A549 treated with CORT108297 at 1 μM for 4 hours (cell line): ENCODE measurements at places on chromosomes 2 and 18. TPM values are rescaled to one million over a fixed set of nuclear protein-coding genes. Genes with fewer than 3 reads are reported as not detected.

The FAHD2B gene
- total RNA-seq = 10.4 to 12.4 TPM (median 11.5 TPM) in 5 replicates

The NFU1 gene
- 44.6 to 50.5 TPM (median 46.2 TPM) in 5 replicates for total RNA-seq

The UPP2 gene
- not detected in 5 replicates for total RNA-seq

The SCYGR7 gene
- total RNA-seq = not detected in 5 replicates

The LYG1 gene
- total RNA-seq = 0.82 to 2.2 TPM (median 1.4 TPM) in 5 replicates

The PPP4R1 gene
- total RNA-seq = 39.7 to 42.5 TPM (median 40.0 TPM) in 5 replicates

The ANKMY1 gene
- total RNA-seq = 8.0 to 12.7 TPM (median 12.1 TPM) in 5 replicates

The PTH2R gene
- not detected in 5 replicates for total RNA-seq

The LIMS3 gene
- total RNA-seq = not detected in 5 replicates

The ASPRV1 gene
- total RNA-seq = 0.14 to 0.43 TPM (median 0.23 TPM) in 5 replicates

The ALK gene
- not detected in 5 replicates for total RNA-seq

The PIK3C3 gene
- total RNA-seq = 19.5 to 22.7 TPM (median 21.1 TPM) in 5 replicates

The KLHL29 gene
- total RNA-seq = 3.6 to 5.7 TPM (median 4.6 TPM) in 5 replicates

The ZNF892 gene
- 0.17 to 0.60 TPM (median 0.45 TPM) in 5 replicates for total RNA-seq

The RGPD4 gene
- total RNA-seq = 0.03 to 0.10 TPM (median 0.07 TPM) in 5 replicates

The PLEKHB2 gene
- total RNA-seq = 68.8 to 80.4 TPM (median 78.0 TPM) in 5 replicates

The DSG2 gene
- total RNA-seq = 42.8 to 70.7 TPM (median 58.8 TPM) in 5 replicates

The NEU2 gene
- not detected in 5 replicates for total RNA-seq

The DLX1 gene
- 2.7 to 4.0 TPM (median 3.5 TPM) in 5 replicates for total RNA-seq

The SNRPD1 gene
- total RNA-seq = 150 to 187 TPM (median 178 TPM) in 5 replicates

The DUSP2 gene
- 0.22 to 0.56 TPM (median 0.44 TPM) in 5 replicates for total RNA-seq

The PLEKHH2 gene
- total RNA-seq = 0.74 to 1.2 TPM (median 1.1 TPM) in 5 replicates

The MDH1B gene
- total RNA-seq = 1.3 to 2.3 TPM (median 1.6 TPM) in 5 replicates

The KRTCAP3 gene
- 0.17 to 0.76 TPM (median 0.62 TPM) in 5 replicates for total RNA-seq

The ABCG8 gene
- total RNA-seq = not detected in 5 replicates

The FZD7 gene
- total RNA-seq = 5.2 to 7.5 TPM (median 7.0 TPM) in 5 replicates

The CRYBA2 gene
- not detected in 5 replicates for total RNA-seq

The ABCB11 gene
- 0.01 to 0.02 TPM (median 0.02 TPM) in 5 replicates for total RNA-seq

The CYP26B1 gene
- total RNA-seq = 10.9 to 18.3 TPM (median 15.1 TPM) in 5 replicates

The SERPINB3 gene
- 0.06 to 0.17 TPM (median 0.08 TPM) in 5 replicates for total RNA-seq

The GREB1 gene
- 2.5 to 3.0 TPM (median 2.8 TPM) in 5 replicates for total RNA-seq

The SLC30A3 gene
- 2.4 to 4.1 TPM (median 3.9 TPM) in 5 replicates for total RNA-seq

The COL3A1 gene
- total RNA-seq = 0.10 to 0.27 TPM (median 0.26 TPM) in 5 replicates

The XDH gene
- total RNA-seq = 1.2 to 1.9 TPM (median 1.4 TPM) in 5 replicates

The SYT4 gene
- total RNA-seq = not detected in 5 replicates

The REG3A gene
- not detected in 5 replicates for total RNA-seq

The AMER3 gene
- not detected in 5 replicates for total RNA-seq

The CD207 gene
- 0.07 TPM in 1 of 5 replicates, not detected in the others for total RNA-seq

The RFX8 gene
- not detected in 5 replicates for total RNA-seq

The G6PC2 gene
- not detected in 5 replicates for total RNA-seq

The ALPG gene
- 0.12 to 0.22 TPM (median 0.16 TPM) in 5 replicates for total RNA-seq
